Posterior cingulate gyrus (tissue), 11 donors: ENCODE measurements at places on chromosomes 16 and 17.
A peak's percentile ranks its signal among the peaks of the same experiment; 100 is the strongest.

DNA sequence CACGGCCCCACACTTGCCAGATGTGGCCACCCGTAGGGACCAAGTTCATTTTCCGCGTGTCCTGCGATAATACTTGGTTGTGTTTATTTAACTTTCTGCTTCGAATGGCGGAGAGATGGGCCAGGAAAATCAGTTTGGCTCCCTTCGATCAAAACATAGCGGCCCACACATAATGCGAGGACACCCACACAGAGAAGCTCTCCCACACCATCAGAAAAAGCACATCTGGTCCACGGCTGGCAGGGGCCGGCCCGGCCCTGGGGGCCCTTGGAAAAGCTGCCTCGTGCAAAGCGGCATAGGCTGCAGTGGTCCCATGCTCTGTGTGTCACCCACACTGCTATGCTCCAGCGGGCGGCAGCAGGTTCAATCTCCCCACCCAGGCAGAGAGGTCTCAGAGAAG is 46.9 kb downstream of the ZNF423 start:
- DNase-seq, result no peak

DNA sequence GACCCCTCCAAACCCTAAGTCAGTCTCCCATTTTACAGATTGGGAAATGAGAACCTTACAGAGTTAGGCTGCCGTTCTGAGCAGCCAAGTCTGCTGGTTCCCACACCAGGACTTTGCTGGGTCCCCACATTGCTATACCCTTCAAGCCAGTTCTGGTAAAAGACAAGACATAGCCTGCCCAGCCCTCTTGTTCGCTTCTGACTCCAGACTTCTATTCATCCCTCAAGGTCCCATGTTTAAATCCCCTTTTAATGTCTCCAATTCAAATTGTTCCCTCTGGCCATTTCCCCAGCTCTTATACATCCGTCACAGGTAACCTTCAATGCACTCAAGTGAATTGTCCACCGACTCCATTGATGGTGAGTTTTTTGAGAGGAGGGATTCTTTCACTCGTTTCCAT is 30.2 kb downstream of the WNT3 start:
- no peak for DNase-seq

- no peak for DNase-seq
These were observed 132.6 kb downstream of the ZNF778 start for GRCh38 chr16:89349947-89350633.

- no peak for DNase-seq
These were observed 329 bp upstream of the NLE1 start for GRCh38 chr17:35142467-35142796.

DNA sequence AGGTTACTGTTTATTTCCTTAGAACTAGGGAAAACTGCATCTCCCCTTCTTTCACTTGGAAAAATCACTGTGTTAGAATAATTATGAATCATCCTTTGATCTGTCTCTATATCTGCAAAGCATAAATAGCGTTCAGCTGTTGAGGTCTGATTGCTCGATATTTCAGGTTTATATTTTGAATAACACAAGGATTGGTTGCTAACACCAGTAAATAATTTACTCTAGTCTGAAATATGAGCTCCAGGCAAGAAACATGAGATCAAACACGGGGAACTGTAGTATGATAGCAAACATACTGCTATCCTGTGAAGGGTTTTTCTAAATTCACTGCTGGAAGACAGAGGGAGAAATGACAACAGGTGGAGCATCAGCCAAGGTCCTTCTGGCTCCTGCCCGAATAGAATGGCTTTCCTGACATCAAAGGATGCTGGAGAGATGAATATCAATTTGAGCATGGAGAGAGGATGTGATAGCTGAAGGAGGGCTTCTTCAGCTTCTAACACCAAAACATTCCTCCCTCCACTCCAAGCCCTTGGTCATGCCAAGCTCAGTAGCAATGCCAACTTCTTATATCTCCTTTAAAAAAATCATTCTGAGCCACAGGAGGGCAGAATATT is 450.3 kb downstream of the SHISA9 start:
- no peak for DNase-seq

DNA sequence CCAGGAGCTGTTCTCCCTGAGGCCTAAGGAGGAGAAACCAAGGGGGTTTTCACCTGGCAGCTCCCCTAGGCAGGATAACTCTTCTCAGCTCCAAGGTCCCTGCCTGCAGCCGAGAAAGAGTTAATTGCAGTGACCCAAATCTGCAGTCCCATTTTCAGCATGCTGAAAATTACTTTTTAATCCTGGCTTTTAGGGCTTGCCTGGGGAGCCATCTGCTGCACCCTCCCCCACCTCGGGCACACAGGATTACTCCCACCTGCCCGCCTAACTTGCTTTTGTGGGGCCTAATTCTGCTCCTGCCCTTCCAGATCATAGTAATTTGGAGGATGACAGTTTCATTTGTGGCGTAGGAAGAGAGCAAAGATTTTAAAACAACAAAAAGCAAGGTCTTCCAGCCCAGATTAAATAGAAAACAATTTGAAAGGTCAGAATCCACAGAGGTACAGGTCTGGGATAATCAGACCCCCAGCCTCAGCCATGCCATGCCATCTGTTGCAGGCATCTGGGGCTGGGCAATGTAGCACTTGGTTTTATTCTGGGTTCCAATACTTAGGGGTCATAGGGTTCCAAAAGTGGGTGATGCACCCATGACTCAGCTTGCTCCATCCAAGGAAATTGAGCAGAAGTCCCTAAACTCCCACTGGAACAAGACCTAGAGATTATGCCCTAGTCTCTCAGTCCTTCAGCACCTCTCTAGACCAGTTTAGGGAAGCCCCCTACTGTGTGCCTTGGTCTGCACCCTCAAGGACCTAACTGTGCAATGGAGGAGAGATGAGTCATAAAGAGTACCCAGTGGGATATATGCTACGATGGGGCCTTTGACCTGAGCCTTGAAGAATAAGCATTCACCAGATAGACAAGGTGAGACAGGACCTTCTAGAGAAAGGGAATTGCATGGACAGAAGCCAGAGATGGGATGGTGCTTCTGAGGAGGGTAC is 64.5 kb upstream of the NLK start:
- DNase-seq, result no peak

DNA sequence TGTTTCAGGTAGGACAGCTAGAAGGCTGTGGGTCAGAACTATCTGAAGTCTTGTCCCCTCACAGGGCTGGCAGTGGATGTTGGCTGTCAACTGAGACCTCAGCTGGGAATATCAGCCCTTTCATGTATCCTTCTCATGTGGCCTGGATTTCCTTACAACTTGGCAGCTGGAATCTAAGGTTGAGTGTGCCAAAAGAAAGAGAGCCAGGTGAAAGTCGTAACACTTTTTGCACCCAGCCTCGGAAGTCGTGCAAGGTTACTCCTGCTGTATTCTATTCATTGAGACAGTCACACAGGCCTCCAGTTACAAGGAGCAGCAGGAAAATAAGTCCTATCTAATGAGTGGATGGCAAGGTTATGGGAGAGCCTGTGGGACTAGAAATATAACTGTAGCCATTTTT is 52.6 kb upstream of the DNAH9 start:
- DNase-seq, result no peak

- peak; percentile 54 for DNase-seq
These were observed 233.6 kb downstream of the SEC14L1 start for GRCh38 chr17:77374170-77374936.

DNA sequence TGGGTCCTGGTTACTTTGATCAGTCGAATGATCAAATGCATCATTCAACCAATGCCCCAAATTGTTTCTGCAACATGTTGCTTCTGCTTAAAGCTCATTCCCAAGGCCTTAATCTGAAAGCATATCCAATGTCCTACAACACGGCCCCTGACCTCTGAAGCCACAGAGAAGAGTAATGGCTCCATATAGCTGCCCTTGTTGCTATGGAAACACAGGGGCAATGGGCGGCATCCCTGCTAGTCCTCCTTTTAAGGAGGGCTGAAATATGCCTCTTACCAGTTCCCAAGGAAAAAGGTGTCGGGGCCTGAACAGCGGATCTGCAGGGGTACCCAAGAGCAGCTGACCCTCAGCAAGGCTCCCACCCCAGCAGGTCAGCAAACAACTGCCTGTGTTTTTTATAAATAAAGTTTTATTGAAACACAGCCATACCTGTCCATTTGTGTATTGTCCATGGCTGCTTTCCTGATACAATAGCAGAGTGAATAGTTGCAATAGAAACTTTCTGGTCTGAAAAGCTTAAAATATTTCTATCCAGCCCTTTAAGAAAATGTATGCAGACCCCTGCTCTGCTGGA is 210.4 kb downstream of the XYLT1 start:
- DNase-seq, result no peak

- no peak for DNase-seq
These were observed 21.0 kb downstream of the MYLK3 start for GRCh38 chr16:46727184-46727583.

DNA sequence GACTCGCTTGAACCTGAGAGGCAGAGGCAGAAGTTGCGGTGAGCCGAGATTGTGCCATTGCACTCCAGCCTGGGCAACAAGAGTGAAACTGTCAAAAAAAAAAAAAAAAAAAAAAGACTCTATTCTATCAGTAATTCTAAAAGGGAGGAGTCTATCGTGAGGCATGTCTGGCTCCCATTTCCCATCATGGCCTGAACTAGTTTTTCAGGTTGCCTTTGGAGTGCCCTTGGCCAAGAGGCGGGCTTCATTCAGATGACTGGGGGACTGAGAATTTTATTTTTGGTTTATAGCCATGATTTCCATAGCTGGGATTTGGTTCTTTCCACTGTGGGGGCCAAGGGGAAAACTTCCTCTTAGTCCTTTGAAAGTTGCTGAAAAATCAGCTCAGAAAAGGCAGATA is 3.5 kb upstream of the SNX29 start:
- DNase-seq, result no peak

DNA sequence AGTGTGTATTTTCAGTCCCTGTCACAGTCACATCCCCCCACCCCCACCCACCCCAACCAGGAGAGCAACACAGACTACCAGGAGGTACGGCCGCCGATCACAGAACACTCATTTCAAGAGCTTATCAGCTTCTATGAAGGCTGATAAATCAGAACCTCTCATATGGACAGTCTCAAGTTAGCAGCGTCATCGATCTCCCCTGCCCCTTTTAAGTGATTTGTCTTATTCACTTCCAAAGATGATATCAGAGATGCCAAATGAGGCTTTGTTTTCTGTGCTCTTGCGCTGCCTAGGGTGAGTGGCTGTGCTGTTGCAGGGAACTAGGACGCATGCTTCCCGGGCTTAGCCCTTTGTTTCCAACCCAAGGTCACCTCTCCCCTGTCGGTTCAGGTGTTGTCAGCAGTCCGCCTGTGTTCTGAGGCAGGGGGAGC is 26.8 kb upstream of the PMFBP1 start:
- no peak for DNase-seq

GRCh38 chr17:44977814-44978550 is 9.9 kb upstream of the C1QL1 start:
- DNase-seq, result no peak

GRCh38 chr16:11133344-11133943 is 122.6 kb downstream of the SOCS1 start:
- DNase-seq, result no peak

- peak; percentile 89 for DNase-seq
These were observed 94.5 kb downstream of the PCTP start for GRCh38 chr17:55845385-55845784.

DNA sequence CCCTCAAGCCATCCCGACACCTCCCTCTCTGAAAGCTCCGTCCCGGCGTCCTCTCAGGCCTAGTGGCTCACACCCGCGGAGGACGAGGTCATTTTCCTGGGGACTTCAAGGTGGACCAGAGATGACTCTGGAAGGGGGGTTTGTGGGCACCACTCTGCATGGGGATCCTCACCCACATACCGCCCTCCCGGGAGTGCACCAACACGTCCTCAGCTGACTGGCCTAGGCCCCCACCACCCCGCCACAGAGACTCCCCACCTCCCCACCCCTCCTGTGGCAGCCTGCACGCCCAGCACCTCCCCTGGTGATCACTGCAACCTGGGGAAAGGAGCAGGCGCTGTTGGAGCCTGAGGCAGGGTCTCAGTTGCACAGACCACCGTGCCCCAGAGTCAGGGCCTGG is 2.4 kb upstream of the SOX8 start:
- DNase-seq, result no peak

- no peak for DNase-seq
These were observed 288.9 kb upstream of the CDH11 start for GRCh38 chr16:65410801-65411200.

DNA sequence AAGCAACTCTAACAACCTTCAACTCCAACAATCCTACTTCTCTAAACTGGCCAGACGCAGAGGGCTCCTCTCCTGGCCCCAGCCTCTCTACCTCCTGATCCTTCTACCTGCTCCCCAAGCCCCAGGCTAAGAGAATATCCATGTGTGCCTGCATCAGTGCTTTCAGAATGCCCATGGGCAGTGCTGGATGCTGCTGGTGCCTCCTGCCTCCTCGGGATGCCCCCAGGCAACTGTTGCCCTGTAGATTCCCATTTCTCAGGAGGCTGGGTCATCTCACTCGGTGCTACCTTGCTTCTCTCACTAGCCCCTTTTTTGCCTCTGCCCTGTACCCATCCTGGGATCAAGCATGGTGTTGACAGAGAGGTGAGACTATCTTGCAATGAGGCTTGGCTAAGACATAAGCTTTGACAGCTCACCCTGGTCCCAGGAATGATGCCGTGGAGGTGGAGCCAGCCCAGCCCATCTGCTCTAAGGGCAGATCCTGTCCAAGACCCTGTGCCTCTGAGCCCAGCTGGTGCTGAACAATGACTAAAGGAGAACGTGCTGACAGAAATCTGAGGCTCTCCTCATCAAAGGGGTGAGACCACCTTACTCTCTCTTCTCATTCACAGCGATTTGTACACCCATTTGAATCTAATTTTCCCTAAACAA is 19.4 kb upstream of the SUPT4H1 start:
- DNase-seq, result no peak

DNA sequence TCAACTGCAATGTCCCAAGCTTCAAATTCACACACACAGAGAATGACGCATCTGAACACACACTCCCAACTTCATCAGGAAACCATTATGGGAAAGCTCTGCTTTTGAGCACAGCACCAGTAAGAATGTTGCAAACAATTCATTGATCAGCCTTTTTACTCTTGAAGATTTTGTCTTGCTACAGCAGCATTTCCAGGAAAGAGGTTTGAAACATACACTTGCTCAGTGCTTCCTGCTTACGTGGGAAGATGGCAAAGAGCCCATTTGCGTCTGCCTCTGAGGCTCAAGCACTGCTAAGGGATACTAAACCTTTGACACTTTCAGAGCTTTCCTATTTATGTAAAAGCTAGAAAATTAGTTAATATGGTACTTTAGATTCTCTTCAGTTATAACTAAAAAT is 77.2 kb upstream of the MON1B start:
- DNase-seq, result no peak

DNA sequence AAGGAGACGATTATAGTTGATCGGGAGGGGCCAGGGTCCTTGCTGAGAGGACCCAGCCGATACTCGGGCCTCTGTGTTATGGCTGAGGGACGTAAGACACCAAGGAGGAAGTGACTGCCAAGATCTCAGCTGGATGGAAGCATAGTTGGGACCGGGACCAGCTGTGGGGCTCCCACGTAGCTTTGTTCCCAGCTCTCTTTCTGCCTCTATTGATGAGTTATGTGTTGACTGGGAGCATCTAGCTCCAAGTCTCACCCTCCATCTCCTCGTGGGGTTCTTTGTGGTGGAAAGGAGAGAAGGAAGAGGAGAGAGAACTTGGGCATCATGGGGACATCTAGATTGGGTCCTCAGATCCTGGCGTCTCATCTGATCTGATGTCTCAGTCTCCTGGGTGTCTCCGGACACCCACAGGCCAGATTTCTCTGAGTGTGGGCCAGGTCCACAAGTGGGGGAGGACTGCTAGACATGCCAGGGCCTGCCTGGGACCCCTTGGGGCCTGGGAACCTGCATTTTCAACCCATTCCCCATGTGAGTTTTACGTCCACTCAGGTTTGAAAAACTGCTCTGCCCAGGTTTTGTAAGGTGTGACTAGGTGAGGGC is 1.0 kb downstream of the MGRN1 start:
- DNase-seq, result no peak

GRCh38 chr16:14302399-14303181 is 231.5 kb downstream of the MRTFB start:
- DNase-seq, result no peak
